ENCODE measurements at places on chromosomes 6 and 20.

DNA sequence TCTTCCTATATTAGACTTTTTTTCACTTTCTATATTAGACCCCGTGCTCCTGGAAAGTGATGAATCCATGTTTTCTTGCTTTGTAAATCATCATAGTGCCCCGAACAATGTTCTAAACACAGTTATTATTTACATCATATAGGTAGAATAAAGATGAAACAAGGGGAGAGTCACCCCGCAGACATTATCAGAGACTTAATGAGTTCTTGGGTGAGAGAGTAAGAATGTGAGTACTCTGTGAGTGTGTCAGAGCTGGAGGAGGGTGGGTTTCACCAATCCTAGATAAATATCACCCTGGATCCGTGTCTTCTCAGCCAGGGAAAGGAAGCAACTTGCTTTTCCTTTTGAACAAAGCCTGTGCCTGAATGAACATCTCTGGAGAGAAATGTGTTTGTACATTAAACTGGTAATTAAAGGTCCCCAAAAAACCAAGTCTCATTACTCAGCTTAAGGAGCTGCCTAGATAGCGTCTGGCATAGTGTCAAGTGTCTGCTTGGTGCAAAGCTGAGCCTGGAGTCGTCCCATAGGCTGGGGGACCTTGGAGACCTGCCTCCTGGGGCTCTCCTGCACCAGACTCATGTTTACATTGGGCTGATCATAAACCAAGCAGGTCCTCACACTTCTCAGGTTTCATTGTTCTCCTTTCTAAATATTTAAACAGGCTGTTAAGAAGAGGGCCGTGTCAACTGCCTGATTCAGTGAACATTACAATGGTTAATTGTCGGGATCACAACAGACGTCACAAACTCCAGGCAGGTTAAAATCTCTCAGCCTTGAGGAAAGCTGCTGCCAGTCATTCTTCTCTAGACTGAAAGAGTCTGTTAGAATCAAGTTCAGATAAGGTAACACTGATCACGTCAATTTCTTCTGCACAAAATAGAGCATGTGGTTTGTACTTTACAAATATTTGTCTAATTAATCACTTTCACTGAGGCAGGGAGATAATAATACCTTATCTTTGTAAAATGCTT lies 179.7 kb upstream of the MYLIP start:
- H3K36me3 ChIP-seq, result no peaks in the 10 kb centered on the region
- no peak for DNase-seq
- H3K27me3 ChIP-seq, result no peaks in the 10 kb centered on the region
- no peak overlapping the region for H3K27ac ChIP-seq
- H3K4me3 ChIP-seq, result no peak overlapping the region
- H3K4me1 ChIP-seq, result no peaks in the 10 kb centered on the region

- no peaks in the 10 kb centered on the region for H3K27me3 ChIP-seq
- H3K36me3 ChIP-seq, result peaks cover 40% of the 10 kb centered on the region
- no peak overlapping the region for H3K4me3 ChIP-seq
- DNase-seq, result no peak
These were observed 3.2 kb downstream of the SNX21 start for GRCh38 chr20:45836841-45837240.

DNA sequence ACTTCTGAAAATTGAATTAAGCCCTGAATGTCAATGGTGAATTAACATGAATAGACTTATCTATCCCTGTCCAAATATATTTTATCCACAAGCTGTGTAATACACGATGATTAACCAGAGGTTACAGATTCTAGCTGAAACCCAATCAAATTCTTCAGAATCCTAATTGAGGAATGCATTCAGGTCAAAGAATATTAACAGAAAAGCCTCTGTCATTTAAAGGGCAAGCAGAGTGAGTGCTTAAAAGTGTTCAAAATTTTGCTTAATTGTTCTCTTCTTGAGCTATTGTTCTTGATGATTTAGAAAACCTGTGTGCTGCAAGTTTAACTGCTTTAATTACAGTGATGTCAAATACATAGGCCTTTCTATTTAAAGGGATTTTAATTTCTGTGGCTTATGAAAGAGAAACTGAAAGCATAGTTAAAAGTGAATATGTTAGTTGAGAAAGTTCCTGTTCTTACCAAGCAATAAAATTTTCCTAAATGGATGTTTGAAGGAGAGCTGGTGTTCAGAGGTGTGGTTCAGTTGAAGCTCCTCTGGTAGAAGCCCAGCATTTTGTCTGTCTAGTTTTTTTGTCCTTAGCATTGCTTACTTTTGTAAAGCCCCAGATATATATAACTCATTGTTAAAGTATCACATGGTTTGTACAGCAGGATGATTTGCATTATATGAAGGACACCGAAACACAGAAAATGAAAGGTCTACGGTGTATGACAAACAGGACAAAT lies 466.3 kb upstream of the PLCB4 start:
- DNase-seq, result no peak
- H3K4me1 ChIP-seq, result 0 out of 2 replicates have a peak, but pooled peaks cover 5% of the 10 kb centered on the region

GRCh38 chr6:119586250-119586882 lies 236.8 kb upstream of the MAN1A1 start:
- H3K36me3 ChIP-seq, result no peaks in the 10 kb centered on the region
- H3K27ac ChIP-seq, result no peak overlapping the region
- no peaks in the 10 kb centered on the region for H3K4me1 ChIP-seq
- H3K4me3 ChIP-seq, result no peak overlapping the region
- DNase-seq, result no peak

- no peak for DNase-seq
- H3K36me3 ChIP-seq, result no peaks in the 10 kb centered on the region
- no peak overlapping the region for H3K27ac ChIP-seq
- H3K27me3 ChIP-seq, result no peaks in the 10 kb centered on the region
These were observed 32.8 kb upstream of the SCGN start for GRCh38 chr6:25619217-25619616.

GRCh38 chr6:121578216-121578615 lies 142.8 kb downstream of the GJA1 start:
- H3K27me3 ChIP-seq, result no peaks in the 10 kb centered on the region
- H3K27ac ChIP-seq, result no peak overlapping the region
- H3K4me3 ChIP-seq, result no peak overlapping the region
- H3K36me3 ChIP-seq, result no peaks in the 10 kb centered on the region
- H3K4me1 ChIP-seq, result peaks cover 9% of the 10 kb centered on the region
- no peak for DNase-seq

GRCh38 chr20:53574819-53575218 lies 18.8 kb downstream of the ZNF217 start:
- no peak overlapping the region for H3K4me3 ChIP-seq
- H3K27ac ChIP-seq, result no peak overlapping the region
- H3K4me1 ChIP-seq, result peaks cover 14% of the 10 kb centered on the region
- peaks cover 97% of the 10 kb centered on the region for H3K36me3 ChIP-seq
- no peaks in the 10 kb centered on the region for H3K27me3 ChIP-seq
- DNase-seq, result no peak

DNA sequence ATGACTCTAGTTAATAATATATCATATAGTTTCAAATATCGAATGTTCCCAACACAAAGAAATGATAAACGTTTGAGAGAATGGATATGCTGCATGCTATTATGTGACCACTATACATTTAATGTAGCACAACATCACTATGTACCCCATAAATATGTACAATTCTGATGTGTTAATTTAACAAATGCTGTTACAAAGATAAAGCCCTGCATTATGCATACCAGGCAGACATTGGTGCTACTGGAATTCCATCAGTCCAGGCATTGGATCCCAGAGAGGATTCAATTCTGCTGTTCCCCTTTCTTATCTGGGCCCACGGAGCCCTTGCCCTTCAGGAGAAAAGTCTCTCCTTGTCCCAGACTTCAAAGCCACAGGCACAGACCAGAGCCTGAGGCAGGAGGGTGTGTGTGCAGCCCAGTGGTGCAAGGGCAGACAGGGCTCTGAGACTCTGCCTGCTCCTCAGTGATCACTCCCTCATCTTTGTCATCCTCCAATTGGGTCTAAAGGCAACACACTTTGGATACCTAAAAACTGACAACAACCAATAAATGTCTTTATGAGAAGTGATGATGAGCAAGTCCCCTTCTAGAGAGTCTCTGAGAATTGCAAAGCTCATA lies 45.2 kb downstream of the PSMG4 start:
- no peaks in the 10 kb centered on the region for H3K27me3 ChIP-seq
- H3K4me3 ChIP-seq, result no peak overlapping the region
- no peaks in the 10 kb centered on the region for H3K36me3 ChIP-seq
- no peaks in the 10 kb centered on the region for H3K4me1 ChIP-seq
- DNase-seq, result no peak
- H3K27ac ChIP-seq, result no peak overlapping the region

DNA sequence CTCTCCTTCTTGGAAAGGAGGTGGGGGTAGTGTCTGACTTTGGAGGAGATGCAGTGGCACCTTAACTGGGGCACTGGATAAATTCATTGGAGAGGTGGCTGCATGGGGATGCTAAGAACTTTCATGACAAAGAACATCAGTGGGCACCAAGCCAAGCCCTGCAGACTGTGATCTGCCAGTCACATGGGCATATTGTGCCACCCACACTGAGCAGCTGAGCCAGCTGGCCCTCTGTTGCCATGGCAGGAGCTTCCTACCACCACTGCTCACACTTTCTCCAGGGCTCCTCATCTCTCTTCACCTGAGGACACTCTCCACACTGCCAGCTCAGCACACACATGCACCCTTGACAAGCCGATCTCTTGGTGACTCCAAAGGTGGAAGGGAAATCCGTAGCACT lies 715.6 kb downstream of the QKI start:
- H3K4me3 ChIP-seq, result no peak overlapping the region
- no peak for DNase-seq
- H3K27ac ChIP-seq, result no peak overlapping the region
- H3K36me3 ChIP-seq, result no peaks in the 10 kb centered on the region
- no peaks in the 10 kb centered on the region for H3K27me3 ChIP-seq

DNA sequence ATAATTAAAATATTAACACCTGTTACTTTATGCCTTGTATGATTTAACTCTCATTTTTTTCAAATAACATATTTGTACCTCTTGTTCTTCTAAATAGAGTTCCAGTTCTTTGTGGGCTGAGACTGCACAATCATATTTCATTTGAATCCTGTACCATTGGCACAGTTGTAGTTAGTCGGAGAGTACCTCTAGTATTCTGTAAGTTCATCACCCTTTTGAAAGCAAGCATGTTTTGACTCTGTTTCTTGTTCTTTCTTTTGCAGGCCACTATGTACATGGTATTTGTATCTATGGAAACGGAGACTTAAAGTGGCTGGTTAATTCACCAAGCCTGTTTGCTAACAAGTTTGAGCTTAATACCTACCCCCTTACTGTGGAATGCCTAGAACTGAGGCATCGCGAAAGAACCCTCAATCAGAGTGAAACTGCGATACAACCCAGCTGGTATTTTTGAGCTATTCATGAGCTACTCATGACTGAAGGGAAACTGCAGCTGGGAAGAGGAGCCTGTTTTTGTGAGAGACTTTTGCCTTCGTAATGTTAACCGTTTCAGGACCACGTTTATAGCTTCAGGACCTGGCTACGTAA lies 68.2 kb downstream of the C6orf52 start:
- no peak overlapping the region for H3K27ac ChIP-seq
- H3K27me3 ChIP-seq, result no peaks in the 10 kb centered on the region
- H3K36me3 ChIP-seq, result peaks cover 43% of the 10 kb centered on the region
- H3K4me1 ChIP-seq, result no peaks in the 10 kb centered on the region
- no peak for DNase-seq
- no peak overlapping the region for H3K4me3 ChIP-seq

GRCh38 chr20:25750765-25751696 lies 54.4 kb upstream of the ZNF337 start:
- no peaks in the 10 kb centered on the region for H3K4me1 ChIP-seq
- no peak for DNase-seq
- no peak overlapping the region for H3K27ac ChIP-seq
- no peaks in the 10 kb centered on the region for H3K36me3 ChIP-seq

DNA sequence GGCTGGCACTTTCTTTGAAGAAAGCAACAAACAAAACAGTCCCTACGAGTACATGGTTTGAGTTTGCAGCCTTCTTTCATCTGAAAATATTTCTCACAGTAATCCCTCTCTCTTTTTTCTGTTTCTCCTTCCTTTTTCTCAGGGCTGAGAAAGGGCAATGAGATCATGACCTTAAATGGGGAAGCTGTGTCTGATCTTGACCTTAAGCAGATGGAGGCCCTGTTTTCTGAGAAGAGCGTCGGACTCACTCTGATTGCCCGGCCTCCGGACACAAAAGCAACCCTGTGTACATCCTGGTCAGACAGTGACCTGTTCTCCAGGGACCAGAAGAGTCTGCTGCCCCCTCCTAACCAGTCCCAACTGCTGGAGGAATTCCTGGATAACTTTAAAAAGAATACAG lies 80.7 kb upstream of the CLDN20 start:
- no peak overlapping the region for H3K27ac ChIP-seq
- H3K27me3 ChIP-seq, result no peaks in the 10 kb centered on the region
- H3K4me1 ChIP-seq, result peaks cover 25% of the 10 kb centered on the region
- no peak for DNase-seq
- H3K36me3 ChIP-seq, result peaks cover 64% of the 10 kb centered on the region
- H3K4me3 ChIP-seq, result no peak overlapping the region

GRCh38 chr20:56943946-56944945 lies 315.1 kb downstream of the TFAP2C start:
- H3K27me3 ChIP-seq, result peaks cover 40% of the 10 kb centered on the region
- no peaks in the 10 kb centered on the region for H3K36me3 ChIP-seq
- no peak overlapping the region for H3K4me3 ChIP-seq

GRCh38 chr6:72182337-72183246 lies 296.2 kb downstream of the RIMS1 start:
- peak; percentile 24 for DNase-seq
- H3K4me1 ChIP-seq, result peaks cover 9% of the 10 kb centered on the region
- H3K27ac ChIP-seq, result no peak overlapping the region
- H3K36me3 ChIP-seq, result no peaks in the 10 kb centered on the region

GRCh38 chr6:69465866-69466265 lies 330.9 kb downstream of the LMBRD1 start:
- no peak overlapping the region for H3K27ac ChIP-seq
- no peaks in the 10 kb centered on the region for H3K27me3 ChIP-seq
- H3K36me3 ChIP-seq, result no peaks in the 10 kb centered on the region
- no peaks in the 10 kb centered on the region for H3K4me1 ChIP-seq
- no peak for DNase-seq

GRCh38 chr20:10415013-10415650 lies 18.9 kb downstream of the MKKS start:
- H3K4me3 ChIP-seq, result no peak overlapping the region
- peak; percentile 6 for DNase-seq
- no peak overlapping the region for H3K27ac ChIP-seq
- H3K27me3 ChIP-seq, result no peaks in the 10 kb centered on the region
- peaks cover 23% of the 10 kb centered on the region for H3K36me3 ChIP-seq
- peaks cover 12% of the 10 kb centered on the region for H3K4me1 ChIP-seq

- DNase-seq, result peak; percentile 39
- no peaks in the 10 kb centered on the region for H3K27me3 ChIP-seq
These were observed 139.7 kb upstream of the RPS6KA2 start for GRCh38 chr6:166766769-166767168.

DNA sequence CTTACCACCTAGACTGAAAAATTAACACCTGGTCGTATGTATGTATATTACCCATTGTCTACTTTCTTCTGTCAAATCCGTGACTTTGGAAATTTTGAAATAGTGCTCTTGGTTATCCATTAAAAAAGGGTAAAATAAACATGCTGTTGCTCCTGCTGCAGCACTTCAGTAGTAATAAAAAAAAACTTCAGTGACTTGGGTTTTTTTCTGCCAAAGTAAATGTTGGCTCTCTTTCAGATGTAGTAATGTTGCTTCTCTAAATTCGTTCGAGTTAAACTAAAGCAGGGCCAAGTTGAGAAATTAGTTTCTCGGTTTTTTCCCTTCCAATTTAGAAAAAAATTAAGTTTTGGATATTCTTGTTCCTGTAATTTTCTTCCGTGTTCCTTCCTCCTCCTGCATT lies 34.2 kb downstream of the JARID2 start:
- H3K27ac ChIP-seq, result no peak overlapping the region
- DNase-seq, result no peak
- H3K4me3 ChIP-seq, result no peak overlapping the region
- peaks cover 64% of the 10 kb centered on the region for H3K4me1 ChIP-seq
- H3K36me3 ChIP-seq, result peaks cover 3% of the 10 kb centered on the region
- H3K27me3 ChIP-seq, result no peaks in the 10 kb centered on the region

Measured in SJSA1 (cell line).